ENCODE measurements at places on chromosomes 5 and 9. TPM values are rescaled to one million over a fixed set of nuclear protein-coding genes. Genes with fewer than 3 reads are reported as not detected.
A peak's percentile ranks its signal among the peaks of the same experiment; 100 is the strongest.

- H3K27me3 ChIP-seq = no peaks in the 10 kb centered on the region
- DNase-seq = no peak
- H3K4me1 ChIP-seq = peaks cover 7% of the 10 kb centered on the region
- H3K36me3 ChIP-seq = peaks cover 60% of the 10 kb centered on the region
These were observed 19.5 kb upstream of the TTC33 start for GRCh38 chr5:40775085-40775845.

GRCh38 chr9:72960446-72960845 is 7.6 kb upstream of the ALDH1A1 start:
- no peak overlapping the region for H3K4me3 ChIP-seq
- no peaks in the 10 kb centered on the region for H3K4me1 ChIP-seq

GRCh38 chr5:124909734-124910133 is 163.3 kb upstream of the ZNF608 start:
- DNase-seq = no peak
- H3K36me3 ChIP-seq = no peaks in the 10 kb centered on the region
- no peaks in the 10 kb centered on the region for H3K27me3 ChIP-seq
- H3K27ac ChIP-seq = no peak overlapping the region
- H3K4me3 ChIP-seq = no peak overlapping the region

DNA sequence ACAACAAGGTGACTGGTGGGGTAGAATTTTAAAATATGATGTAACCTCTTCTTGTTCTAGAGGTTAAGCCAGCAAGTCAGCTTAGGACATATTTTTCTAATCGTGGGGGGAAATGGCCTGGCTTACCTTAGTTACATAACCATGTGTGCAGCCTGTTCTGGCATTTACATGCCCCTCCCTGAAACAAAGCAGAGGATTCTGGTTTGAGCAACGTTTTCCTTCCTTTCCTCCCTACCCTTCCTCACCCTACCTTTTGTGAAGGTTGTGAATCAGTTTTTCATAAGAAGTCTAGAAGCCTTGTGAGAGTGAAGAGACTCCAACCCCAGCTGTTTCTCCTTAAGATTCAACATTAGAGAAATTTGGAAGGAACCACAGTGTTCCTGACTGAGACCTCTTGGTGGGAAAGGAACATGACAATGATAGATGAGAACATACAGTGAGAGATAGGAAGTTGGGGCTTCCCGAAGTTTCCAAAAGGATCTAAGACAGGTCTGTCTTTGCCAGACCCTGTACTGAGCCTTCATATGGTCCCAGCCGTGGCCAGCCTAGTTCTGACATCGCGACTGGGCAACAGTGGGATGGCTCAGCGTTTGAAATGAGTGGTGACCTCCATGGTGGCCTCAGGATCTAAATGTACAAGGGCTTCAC is 365.2 kb downstream of the SPATA31D1 start:
- no peak overlapping the region for H3K4me3 ChIP-seq
- H3K27ac ChIP-seq = no peak overlapping the region
- no peaks in the 10 kb centered on the region for H3K4me1 ChIP-seq
- no peaks in the 10 kb centered on the region for H3K36me3 ChIP-seq

GRCh38 chr5:11062397-11062796 is 301.4 kb upstream of the DAP start:
- no peak for DNase-seq
- H3K27me3 ChIP-seq = no peaks in the 10 kb centered on the region
- H3K4me1 ChIP-seq = no peaks in the 10 kb centered on the region
- no peak overlapping the region for H3K4me3 ChIP-seq
- no peaks in the 10 kb centered on the region for H3K36me3 ChIP-seq

- no peaks in the 10 kb centered on the region for H3K27me3 ChIP-seq
- peaks cover 18% of the 10 kb centered on the region for H3K4me1 ChIP-seq
- peak overlapping the region; percentile 11 for H3K27ac ChIP-seq
- no peak for DNase-seq
- H3K4me3 ChIP-seq = no peak overlapping the region
These were observed 42.3 kb downstream of the FAM78A start for GRCh38 chr9:131233995-131234394.

DNA sequence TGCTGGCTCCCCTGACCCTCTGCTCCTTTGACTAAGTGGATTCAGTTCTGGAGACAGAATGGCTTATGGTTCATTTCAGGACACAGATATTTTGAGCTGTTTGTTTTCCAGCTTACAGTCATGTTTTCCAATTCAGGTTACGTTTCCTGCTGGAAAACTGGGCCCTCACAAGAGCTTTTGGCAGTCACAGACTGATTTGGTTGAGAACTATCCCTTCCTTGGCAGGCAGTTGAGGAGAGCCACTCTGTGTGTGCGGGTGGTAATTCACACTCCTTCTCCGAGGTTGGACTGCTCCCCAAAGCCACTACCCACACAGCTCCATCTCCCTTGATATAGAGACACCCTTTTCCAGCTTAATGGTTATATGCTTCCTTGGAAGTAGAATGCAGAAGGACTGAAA is 534.5 kb downstream of the TMEM38B start:
- H3K4me3 ChIP-seq = no peak overlapping the region
- no peaks in the 10 kb centered on the region for H3K36me3 ChIP-seq
- no peak overlapping the region for H3K27ac ChIP-seq

- DNase-seq = no peak
- no peak overlapping the region for H3K4me3 ChIP-seq
- no peaks in the 10 kb centered on the region for H3K4me1 ChIP-seq
These were observed 76.4 kb downstream of the NDFIP1 start for GRCh38 chr5:142184988-142185387.

- H3K36me3 ChIP-seq = no peaks in the 10 kb centered on the region
- no peak overlapping the region for H3K27ac ChIP-seq
- peak overlapping the region; percentile 43 for H3K4me3 ChIP-seq
- DNase-seq = peak; percentile 73
- peaks cover 19% of the 10 kb centered on the region for H3K4me1 ChIP-seq
These were observed 399 bp upstream of the FBN2 start for GRCh38 chr5:128538250-128539037.

DNA sequence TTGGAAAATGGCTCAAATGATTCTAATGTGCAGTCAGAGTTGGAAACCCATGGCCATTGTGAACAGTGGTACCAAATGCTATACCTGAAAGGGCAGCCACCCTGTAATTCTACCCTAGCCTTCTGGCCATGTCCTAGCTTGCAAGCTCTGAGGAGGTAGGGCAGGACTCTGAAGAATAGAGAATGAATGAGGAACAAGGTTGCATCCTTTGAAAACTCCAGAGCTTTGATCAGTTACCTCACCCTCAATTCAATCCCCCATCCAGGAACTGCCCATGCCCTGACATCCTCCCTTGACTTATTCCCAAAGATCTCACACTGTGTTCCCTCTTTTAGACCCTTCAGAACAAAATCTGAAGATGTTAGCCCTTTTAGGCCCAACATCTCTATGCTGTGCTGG is 17.8 kb upstream of the ERMP1 start:
- DNase-seq = no peak
- H3K27ac ChIP-seq = no peak overlapping the region
- no peak overlapping the region for H3K4me3 ChIP-seq
- H3K27me3 ChIP-seq = no peaks in the 10 kb centered on the region
- H3K4me1 ChIP-seq = no peaks in the 10 kb centered on the region

GRCh38 chr5:94181895-94182294 is 436.5 kb downstream of the KIAA0825 start:
- no peaks in the 10 kb centered on the region for H3K4me1 ChIP-seq
- H3K27me3 ChIP-seq = no peaks in the 10 kb centered on the region
- H3K36me3 ChIP-seq = no peaks in the 10 kb centered on the region
- no peak overlapping the region for H3K4me3 ChIP-seq

DNA sequence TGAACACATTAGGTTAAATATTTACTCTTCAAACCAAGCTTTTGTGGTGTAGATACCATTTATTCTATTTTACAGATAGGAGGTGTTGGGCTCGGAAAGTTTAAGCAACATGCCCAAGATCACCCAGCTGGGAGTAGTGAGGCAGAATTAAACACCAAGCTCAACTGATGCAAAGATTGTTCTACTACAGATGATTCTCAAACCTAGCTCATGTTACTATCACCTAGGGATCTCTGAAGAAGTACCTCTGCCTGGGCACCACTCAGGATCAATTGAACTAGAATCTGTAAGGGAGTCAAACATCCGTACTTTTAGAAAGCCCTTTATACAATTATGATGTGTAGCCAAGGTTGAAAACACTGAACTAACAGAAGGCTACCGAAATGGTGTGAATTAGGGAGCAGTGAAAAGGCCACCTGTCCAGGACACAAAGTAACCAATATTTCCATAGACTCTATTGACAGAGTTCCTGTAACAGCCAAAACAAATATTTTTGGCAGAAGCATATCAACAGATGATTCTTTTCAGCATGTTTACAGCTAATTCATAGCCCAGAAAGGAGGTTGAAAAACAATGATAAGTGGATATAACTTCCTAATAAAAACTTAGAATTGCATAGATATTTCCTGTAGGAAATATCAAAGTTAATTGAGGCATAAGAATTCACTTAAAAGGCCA is 158.5 kb upstream of the PTGER4 start:
- no peaks in the 10 kb centered on the region for H3K27me3 ChIP-seq
- DNase-seq = no peak
- H3K4me3 ChIP-seq = no peak overlapping the region
- no peak overlapping the region for H3K27ac ChIP-seq
- peaks cover 7% of the 10 kb centered on the region for H3K4me1 ChIP-seq

GRCh38 chr5:137320056-137321045 is 178.8 kb downstream of the SPOCK1 start:
- no peaks in the 10 kb centered on the region for H3K36me3 ChIP-seq
- DNase-seq = no peak
- no peaks in the 10 kb centered on the region for H3K4me1 ChIP-seq
- H3K27me3 ChIP-seq = peaks cover 12% of the 10 kb centered on the region
- no peak overlapping the region for H3K4me3 ChIP-seq
- no peak overlapping the region for H3K27ac ChIP-seq

GRCh38 chr5:176492431-176492830 is 44.2 kb downstream of the FAF2 start:
- H3K27ac ChIP-seq = no peak overlapping the region
- H3K4me1 ChIP-seq = peaks cover under 1% of the 10 kb centered on the region
- no peak overlapping the region for H3K4me3 ChIP-seq
- peaks cover 86% of the 10 kb centered on the region for H3K36me3 ChIP-seq
- DNase-seq = no peak

- no peaks in the 10 kb centered on the region for H3K27me3 ChIP-seq
- DNase-seq = no peak
- H3K36me3 ChIP-seq = no peaks in the 10 kb centered on the region
- peaks cover 24% of the 10 kb centered on the region for H3K4me1 ChIP-seq
- H3K4me3 ChIP-seq = no peak overlapping the region
These were observed 4.9 kb downstream of the TRAF1 start for GRCh38 chr9:120921661-120922181.

GRCh38 chr9:101311758-101312420 is 72.9 kb downstream of the BAAT start:
- DNase-seq = no peak
- no peaks in the 10 kb centered on the region for H3K4me1 ChIP-seq
- no peak overlapping the region for H3K27ac ChIP-seq
- no peaks in the 10 kb centered on the region for H3K36me3 ChIP-seq

GRCh38 chr9:22211588-22212360 is 202.7 kb upstream of the CDKN2B start:
- no peak overlapping the region for H3K27ac ChIP-seq
- no peaks in the 10 kb centered on the region for H3K27me3 ChIP-seq
- H3K4me1 ChIP-seq = peaks cover 9% of the 10 kb centered on the region
- H3K4me3 ChIP-seq = no peak overlapping the region
- DNase-seq = no peak

GRCh38 chr9:27276193-27277030 is 20.5 kb downstream of the EQTN start:
- no peaks in the 10 kb centered on the region for H3K4me1 ChIP-seq
- DNase-seq = no peak
- peak overlapping the region; percentile 27 for H3K4me3 ChIP-seq
- H3K27me3 ChIP-seq = no peaks in the 10 kb centered on the region
- H3K36me3 ChIP-seq = no peaks in the 10 kb centered on the region

DNA sequence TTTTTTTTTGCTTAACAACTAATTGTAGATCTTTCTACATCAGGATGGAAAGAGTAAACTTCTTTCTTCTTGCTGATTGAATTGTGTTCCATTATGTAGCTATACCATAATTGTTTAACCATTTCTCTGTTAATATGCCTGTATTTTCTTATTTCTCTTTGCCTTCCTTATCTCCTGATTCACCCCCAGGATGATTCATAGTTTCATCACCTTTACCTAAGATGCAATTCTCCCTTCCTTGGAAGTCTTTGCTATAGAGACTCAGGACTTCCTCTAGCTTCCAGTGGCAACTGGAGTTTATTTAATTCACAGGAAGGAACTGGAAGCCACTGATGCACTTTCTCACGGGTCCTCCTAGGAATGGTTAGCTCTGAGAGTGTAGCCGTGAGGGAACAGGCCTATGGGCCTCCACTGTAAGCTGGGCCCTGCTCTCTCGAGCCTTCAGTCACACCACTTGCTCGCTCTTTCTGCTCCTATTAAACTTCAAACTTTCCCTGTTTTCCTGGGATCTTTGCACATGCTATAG is 83.1 kb downstream of the FGF1 start:
- no peak for DNase-seq
- no peaks in the 10 kb centered on the region for H3K27me3 ChIP-seq
- no peaks in the 10 kb centered on the region for H3K36me3 ChIP-seq
- peaks cover 6% of the 10 kb centered on the region for H3K4me1 ChIP-seq

DNA sequence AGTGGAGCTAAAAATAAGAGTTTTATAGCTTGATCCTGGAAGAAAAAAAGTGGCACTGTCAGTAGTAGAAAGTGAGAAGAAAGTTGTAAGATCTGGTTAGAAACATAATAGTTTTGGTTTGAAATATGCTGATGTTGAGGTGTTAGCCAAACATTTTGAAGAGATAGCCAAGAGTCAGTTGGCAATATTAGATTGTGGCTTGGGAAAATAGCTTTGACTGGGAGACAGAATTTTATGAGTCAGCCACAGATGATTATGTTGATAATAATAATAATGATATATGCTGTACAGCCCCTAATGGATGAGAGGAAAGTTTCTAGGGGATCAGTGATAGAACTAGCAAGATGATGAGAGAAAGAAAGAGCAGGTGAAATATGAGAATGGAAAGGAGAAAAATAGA is 12.4 kb upstream of the CDH18 start:
- no peak overlapping the region for H3K27ac ChIP-seq
- H3K36me3 ChIP-seq = no peaks in the 10 kb centered on the region
- H3K4me3 ChIP-seq = no peak overlapping the region
- no peak for DNase-seq

- H3K27me3 ChIP-seq = no peaks in the 10 kb centered on the region
- no peak overlapping the region for H3K27ac ChIP-seq
- DNase-seq = no peak
- H3K36me3 ChIP-seq = no peaks in the 10 kb centered on the region
These were observed 19.9 kb upstream of the KCNIP1 start for GRCh38 chr5:170483701-170484458.

DNA sequence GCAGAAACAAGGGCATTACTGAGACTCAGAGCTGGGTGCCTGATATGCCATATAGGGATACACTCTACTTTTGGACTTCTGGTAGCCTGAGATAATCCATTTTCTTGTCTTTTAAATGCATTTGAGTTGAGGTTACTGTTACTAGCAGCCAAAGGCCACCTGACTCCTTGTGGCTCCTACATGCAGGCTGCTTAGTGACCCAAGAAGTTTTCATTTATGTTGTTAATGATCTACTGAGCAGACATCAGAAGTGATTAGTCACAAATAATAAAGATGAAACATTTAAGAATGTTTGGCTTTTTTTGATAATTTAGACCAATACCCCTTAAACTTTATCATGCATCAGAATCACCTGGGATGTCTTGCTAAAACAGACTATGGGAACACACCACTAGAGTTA is 171.6 kb upstream of the TRIM32 start:
- no peaks in the 10 kb centered on the region for H3K27me3 ChIP-seq
- no peak overlapping the region for H3K4me3 ChIP-seq
- H3K36me3 ChIP-seq = no peaks in the 10 kb centered on the region
- no peak for DNase-seq
- H3K27ac ChIP-seq = no peak overlapping the region

Gene LURAP1L
- total RNA-seq = 32.3 TPM

Gene N4BP3
- total RNA-seq = 5.2 TPM

Gene GLRA1
- total RNA-seq = not detected

Gene OCLN
- 136 TPM for total RNA-seq

Gene ADRB2
- 28.0 TPM for total RNA-seq

Gene SMIM33
- not detected for total RNA-seq

Gene QRFP
- total RNA-seq = not detected

Gene UBE2QL1
- not detected for total RNA-seq

Data from upper lobe of right lung (tissue), 1 donor.